ENCODE measurements at places on chromosomes 3 and 15.

GRCh38 chr3:103894162-103894822 is 1459.5 kb downstream of the ZPLD1 start:
- no peaks in the 10 kb centered on the region for H3K4me1 ChIP-seq
- no peaks in the 10 kb centered on the region for H3K27me3 ChIP-seq
- H3K27ac ChIP-seq = no peak overlapping the region
- no peaks in the 10 kb centered on the region for H3K36me3 ChIP-seq

DNA sequence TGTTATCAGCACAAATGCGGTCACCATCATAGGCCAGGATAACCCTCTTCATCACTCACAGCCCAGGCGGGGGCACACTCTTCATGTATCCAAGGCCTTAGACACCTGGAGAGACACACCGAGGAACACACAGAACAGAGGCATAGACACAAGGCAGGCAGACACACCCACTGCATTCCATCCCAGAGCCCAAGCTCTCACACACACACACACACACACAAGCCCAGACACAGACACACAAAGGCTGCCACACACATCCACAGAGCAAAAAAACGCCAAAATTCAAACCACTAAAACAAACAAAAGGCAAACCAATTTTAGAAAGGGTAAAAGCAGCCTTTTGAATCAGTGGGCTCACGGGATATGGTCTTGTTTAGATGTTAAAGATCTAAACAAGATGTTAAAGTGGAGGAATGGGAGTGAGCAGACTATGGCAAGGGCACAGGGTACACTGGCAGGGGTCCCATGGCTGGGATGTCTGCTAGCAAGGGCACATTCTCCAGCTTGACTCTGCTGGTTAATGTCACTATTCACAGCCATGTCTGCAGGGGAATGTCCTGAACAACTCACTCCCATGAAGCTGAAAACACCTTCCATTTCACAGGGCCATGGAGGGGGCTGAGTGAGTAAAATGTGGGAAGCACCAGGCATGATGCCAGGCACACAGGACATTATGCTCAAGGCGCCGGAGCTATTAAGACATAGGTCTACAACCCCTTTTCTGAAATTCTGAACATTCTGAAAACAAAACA is 14.9 kb upstream of the CRABP1 start:
- no peak overlapping the region for H3K4me3 ChIP-seq
- no peak for DNase-seq
- H3K36me3 ChIP-seq = no peaks in the 10 kb centered on the region
- no peaks in the 10 kb centered on the region for H3K27me3 ChIP-seq

GRCh38 chr3:5198313-5198677 is 10.8 kb downstream of the EDEM1 start:
- peaks cover 7% of the 10 kb centered on the region for H3K4me1 ChIP-seq
- no peaks in the 10 kb centered on the region for H3K27me3 ChIP-seq
- H3K27ac ChIP-seq = no peak overlapping the region
- no peak overlapping the region for H3K4me3 ChIP-seq
- no peaks in the 10 kb centered on the region for H3K36me3 ChIP-seq

GRCh38 chr15:79084308-79084968 is 6.1 kb downstream of the RASGRF1 start:
- DNase-seq = no peak
- H3K36me3 ChIP-seq = no peaks in the 10 kb centered on the region
- H3K27ac ChIP-seq = no peak overlapping the region
- H3K27me3 ChIP-seq = no peaks in the 10 kb centered on the region
- no peak overlapping the region for H3K4me3 ChIP-seq

- H3K4me3 ChIP-seq = no peak overlapping the region
- H3K27ac ChIP-seq = no peak overlapping the region
- H3K27me3 ChIP-seq = no peaks in the 10 kb centered on the region
- no peaks in the 10 kb centered on the region for H3K36me3 ChIP-seq
Measured at GRCh38 chr15:25183581-25184251, 228.9 kb downstream of the SNRPN start.
